ENCODE measurements at places on chromosomes 2 and 18. TPM values are rescaled to one million over a fixed set of nuclear protein-coding genes. Genes with fewer than 3 reads are reported as not detected.
A peak's percentile ranks its signal among the peaks of the same experiment; 100 is the strongest.

The TMEM182 gene
- 4.8 TPM for total RNA-seq

DNA sequence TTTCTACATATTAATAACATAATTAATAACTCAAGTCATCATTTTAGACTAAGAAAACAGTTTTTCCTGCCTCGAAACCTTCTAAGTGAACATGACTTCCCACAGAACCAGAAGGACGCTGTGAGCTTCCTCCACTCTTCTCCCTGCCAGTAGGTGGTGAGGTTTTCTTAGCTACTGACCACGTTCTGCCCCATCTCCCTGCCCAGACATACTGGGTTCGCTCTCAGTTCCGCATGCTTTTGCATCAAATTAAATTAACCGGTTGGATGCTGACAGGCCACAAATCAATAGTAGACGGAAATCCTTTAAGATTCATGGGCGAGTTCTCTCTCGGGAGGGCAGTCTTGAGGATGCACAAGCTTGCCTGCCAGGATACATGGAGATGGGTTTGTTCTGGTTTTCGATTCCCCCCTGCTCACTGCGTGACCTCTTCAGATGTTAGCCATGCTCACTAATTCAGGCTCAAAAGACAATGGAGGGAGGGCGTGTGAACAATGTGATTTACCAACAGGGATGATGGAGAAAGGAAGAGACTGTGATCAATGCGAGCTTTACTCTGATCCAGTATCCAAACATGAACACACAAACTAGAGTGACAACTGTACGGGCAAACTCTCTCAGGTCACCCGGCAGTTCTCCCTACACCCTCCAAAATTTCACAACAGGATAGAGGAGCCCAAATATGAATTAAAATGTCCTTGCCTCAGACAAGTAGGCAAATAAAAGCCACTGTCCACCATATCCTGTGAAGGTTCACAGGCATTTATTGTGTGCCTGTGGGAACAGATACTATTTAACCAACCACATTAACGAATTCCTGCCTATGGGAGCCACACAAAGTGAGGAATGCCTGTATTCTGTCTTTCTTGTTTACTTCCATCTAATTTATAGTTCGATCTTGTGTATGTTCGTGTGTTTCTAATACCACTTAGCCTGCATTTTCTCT, 375.7 kb downstream of the EIPR1 start:
- H3K27me3 ChIP-seq = peaks cover 11% of the 10 kb centered on the region
- H3K4me1 ChIP-seq = peaks cover 4% of the 10 kb centered on the region
- DNase-seq = no peak
- H3K36me3 ChIP-seq = no peaks in the 10 kb centered on the region
- H3K27ac ChIP-seq = no peak overlapping the region
- no peak overlapping the region for H3K4me3 ChIP-seq

DNA sequence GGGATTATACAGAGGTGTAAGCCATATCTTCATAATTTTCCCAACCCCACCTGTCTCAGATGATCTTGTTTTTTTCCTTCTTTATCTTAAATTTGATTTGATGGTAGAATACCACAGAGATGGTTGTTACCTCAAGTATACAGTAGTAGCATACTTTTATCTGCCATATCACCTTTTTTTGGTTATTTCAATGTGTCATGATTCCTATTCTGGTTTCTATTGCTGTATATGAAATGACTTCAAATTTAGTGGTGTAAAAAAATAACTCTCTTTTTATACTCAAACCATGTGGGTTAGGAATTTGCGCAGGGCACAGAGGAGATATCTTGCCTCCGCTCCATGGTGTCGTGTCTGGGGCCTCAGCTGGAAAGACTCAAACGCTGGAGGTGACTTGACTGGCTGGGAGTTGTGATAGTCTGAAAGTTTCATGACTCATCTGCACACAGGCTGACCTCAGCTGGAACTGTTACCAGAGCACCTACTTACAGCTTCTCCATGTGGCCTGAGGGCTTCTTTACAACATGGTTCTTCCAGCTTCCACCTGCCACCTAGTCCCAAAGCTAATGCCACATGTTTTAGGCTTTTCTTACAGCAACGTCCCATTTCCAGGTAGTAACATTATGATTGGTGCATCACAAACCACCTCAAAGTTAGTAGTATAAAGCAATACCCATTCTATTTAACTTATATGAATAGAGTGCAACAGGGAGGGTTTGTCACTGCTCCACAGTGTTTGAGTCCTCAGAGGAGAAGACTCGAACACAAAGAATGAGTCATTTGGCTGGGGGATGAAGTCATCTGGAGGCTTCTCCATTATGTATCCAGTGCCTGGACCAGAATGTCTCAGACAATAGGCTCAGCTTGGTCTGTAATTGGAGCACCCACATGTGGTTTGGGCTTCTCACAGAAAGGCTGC, 82.3 kb upstream of the XPO1 start:
- DNase-seq = no peak
- no peaks in the 10 kb centered on the region for H3K27me3 ChIP-seq
- no peak overlapping the region for H3K27ac ChIP-seq

DNA sequence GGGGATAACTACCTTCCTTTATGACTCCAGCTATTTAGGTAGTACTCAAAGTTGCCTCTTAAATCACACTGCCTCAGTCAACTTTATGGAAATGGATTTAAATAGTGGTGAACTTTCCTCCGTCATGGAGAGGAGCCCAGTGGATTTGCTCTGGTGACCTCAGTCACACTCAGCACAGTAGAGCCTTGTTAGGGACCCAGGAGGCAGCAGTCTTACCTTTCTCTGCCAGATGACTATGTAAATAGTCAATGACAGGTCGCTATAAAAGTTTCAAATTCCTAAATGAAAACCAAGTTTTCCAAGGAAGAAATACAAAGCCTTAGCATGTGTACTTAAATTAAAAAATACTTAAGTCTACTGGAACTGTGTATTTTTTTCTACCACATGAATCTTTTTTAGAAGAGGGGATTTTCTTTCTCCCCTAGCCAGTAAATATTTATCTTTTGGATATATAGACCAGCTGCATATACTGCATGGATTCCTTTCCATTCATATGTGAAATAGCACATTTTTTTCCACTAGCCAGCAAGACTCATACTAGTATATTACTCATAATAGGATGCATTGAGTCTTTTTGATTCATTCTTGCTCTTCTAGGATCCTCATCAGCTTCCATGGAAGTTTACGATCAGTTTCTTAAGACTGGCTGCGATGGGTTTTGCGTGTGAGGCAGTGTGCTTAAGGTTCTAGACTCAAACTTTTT, 147.1 kb downstream of the FMNL2 start:
- H3K4me3 ChIP-seq = no peak overlapping the region
- no peak for DNase-seq
- H3K4me1 ChIP-seq = no peaks in the 10 kb centered on the region
- H3K27me3 ChIP-seq = peaks cover 2% of the 10 kb centered on the region
- H3K36me3 ChIP-seq = no peaks in the 10 kb centered on the region
- H3K27ac ChIP-seq = no peak overlapping the region

The NYAP2 gene
- total RNA-seq = not detected

DNA sequence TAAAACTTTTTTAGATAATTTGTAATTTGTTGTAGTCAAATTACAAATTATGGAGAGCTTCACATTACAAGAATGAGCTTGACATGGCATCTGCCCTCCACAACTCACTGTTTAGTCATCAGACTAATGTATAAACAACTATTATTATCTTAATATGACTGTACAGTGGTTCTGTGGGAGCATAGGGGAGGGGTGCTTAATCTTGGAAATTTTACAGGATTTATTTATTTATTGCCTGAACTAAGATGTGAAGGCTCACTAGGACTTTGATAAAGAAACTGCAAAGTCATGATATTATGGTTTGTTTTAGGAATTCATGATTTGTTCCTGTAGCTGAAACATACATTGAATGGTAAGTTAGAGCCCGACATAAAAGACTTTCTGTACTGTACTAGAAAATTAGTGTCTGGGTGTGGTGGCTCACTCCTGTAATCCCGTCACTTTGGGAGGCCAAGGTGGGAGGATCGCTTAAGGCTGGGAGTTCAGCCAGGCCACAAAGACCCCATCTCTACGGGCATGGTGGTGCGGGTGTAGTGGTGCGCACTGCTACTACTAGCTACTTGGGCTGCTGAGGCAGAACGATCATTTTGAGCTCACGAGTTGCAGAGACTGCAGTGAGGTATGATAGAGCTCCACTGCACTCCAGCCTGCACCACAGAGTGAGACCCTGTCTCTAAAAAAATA, 2.1 kb downstream of the MARCHF7 start:
- H3K4me1 ChIP-seq = peaks cover 37% of the 10 kb centered on the region
- H3K27ac ChIP-seq = peak overlapping the region; percentile 100
- H3K27me3 ChIP-seq = no peaks in the 10 kb centered on the region
- peak overlapping the region; percentile 100 for H3K4me3 ChIP-seq
- peaks cover 22% of the 10 kb centered on the region for H3K36me3 ChIP-seq
- no peak for DNase-seq

GRCh38 chr18:63237881-63238692, 81.5 kb downstream of the BCL2 start:
- DNase-seq = no peak
- peaks cover 44% of the 10 kb centered on the region for H3K4me1 ChIP-seq
- H3K27ac ChIP-seq = no peak overlapping the region
- peaks cover 18% of the 10 kb centered on the region for H3K36me3 ChIP-seq
